ENCODE measurements at places on chromosomes 7 and 10. TPM values are rescaled to one million over a fixed set of nuclear protein-coding genes. Genes with fewer than 3 reads are reported as not detected.

Gene EGR2
- 1.0 TPM for total RNA-seq

Gene HTR5A
- total RNA-seq, result not detected

- no peaks in the 10 kb centered on the region for H3K4me1 ChIP-seq
- H3K4me3 ChIP-seq, result no peak overlapping the region
- no peak overlapping the region for H3K27ac ChIP-seq
- no peaks in the 10 kb centered on the region for H3K36me3 ChIP-seq
- no peak for DNase-seq
Observed at GRCh38 chr7:69883399-69883891, 285.2 kb downstream of the AUTS2 start.

DNA sequence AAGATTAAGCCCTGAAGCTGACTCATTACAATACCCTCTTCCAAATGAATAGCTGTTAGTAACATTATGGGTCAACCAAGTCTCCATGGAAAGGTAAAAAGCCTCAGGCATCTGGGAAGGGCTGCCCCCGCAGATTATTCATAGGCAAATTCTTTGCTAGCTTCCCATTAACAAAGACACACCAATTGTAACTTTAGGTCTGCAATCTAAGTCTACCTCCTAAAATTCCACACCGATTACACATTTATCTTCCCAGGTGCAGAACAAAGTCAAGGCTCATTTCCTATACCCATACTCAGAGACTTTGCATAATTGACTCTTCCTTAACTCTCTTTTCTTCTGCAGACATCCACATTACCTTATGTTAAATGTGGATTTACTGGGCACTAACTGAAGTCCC lies 826.3 kb upstream of the MBL2 start:
- no peaks in the 10 kb centered on the region for H3K27me3 ChIP-seq
- no peaks in the 10 kb centered on the region for H3K36me3 ChIP-seq
- H3K4me1 ChIP-seq, result peaks cover 9% of the 10 kb centered on the region

GRCh38 chr7:45585628-45586027 lies 11.5 kb downstream of the ADCY1 start:
- H3K36me3 ChIP-seq, result no peaks in the 10 kb centered on the region
- no peak for DNase-seq

Gene ANKRD30A
- not detected for total RNA-seq

Gene SKIDA1
- total RNA-seq, result 0.56 TPM

Gene ITGB8
- 25.0 TPM for total RNA-seq

- H3K36me3 ChIP-seq, result no peaks in the 10 kb centered on the region
- no peak for DNase-seq
- H3K4me1 ChIP-seq, result no peaks in the 10 kb centered on the region
- H3K27me3 ChIP-seq, result no peaks in the 10 kb centered on the region
- no peak overlapping the region for H3K4me3 ChIP-seq
- no peak overlapping the region for H3K27ac ChIP-seq
Observed at GRCh38 chr10:85847085-85847484, 519.5 kb downstream of the GRID1 start.

Gene FAM25A
- not detected for total RNA-seq

DNA sequence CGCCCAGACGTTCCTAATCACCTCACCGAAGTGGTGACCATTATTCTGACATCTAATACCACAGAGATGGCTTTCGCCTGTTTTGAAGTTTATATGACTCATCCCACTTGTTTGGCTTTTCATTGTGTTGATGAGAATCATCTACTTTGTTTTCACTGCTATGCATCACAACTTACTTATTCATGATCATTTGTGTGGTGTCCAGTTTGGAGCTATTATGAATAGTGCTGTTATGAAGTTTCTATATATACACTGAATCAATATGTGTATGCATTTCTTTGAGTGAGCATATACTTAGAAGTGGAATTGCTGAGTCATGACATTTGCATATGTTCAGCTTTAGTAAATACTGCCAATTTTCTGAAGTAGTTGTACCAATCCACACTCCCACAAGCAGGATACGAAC lies 38.6 kb upstream of the TNKS2 start:
- H3K27ac ChIP-seq, result no peak overlapping the region
- H3K36me3 ChIP-seq, result no peaks in the 10 kb centered on the region
- no peaks in the 10 kb centered on the region for H3K4me1 ChIP-seq

- no peak for DNase-seq
- no peak overlapping the region for H3K27ac ChIP-seq
Observed at GRCh38 chr10:29688230-29688661, 53.5 kb upstream of the SVIL start.

GRCh38 chr7:41886901-41887311 lies 184.0 kb upstream of the INHBA start:
- H3K27me3 ChIP-seq, result no peaks in the 10 kb centered on the region
- peaks cover 32% of the 10 kb centered on the region for H3K4me1 ChIP-seq
- H3K36me3 ChIP-seq, result no peaks in the 10 kb centered on the region
- peak; percentile 83 for DNase-seq
- peak overlapping the region; percentile 19 for H3K4me3 ChIP-seq
- no peak overlapping the region for H3K27ac ChIP-seq

DNA sequence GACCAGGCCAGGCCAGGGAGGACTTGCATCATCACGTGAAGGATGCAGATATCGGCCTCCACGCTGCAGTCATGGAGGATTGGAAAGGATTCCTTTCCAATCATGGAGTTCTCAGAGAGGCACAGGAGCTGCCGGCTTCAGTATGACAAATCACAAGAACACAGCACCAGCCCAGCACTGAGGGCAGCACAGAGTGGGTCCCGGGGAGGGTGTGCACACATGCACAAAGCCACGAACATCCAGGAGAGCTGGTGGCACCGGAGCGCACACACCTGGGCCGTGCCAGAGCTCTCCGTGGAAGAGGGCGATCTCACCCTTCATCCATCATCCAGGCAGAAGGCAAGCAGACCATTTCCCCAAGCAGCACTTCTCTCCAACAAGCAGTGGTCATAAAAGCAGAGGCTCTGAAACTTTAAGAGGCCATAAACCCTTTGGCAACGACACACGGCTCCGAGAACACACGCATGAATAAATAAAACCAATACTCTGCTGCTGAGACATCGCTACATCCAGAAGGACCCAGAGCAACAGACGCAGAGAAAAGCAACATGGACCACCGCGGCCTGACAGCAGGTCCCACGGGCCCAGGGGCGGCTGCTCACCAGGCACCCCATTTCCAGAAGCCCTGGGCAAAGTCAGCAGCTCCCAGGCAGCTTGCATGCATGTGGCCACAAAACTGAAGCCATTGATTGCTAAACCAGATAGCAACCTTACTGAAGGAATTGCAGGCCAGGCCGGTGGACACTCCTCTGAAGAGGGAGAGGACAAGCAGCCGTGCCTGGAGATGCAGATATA lies 180.8 kb downstream of the USP6NL start:
- H3K4me3 ChIP-seq, result no peak overlapping the region
- no peak for DNase-seq
- peaks cover 2% of the 10 kb centered on the region for H3K27me3 ChIP-seq
- H3K36me3 ChIP-seq, result no peaks in the 10 kb centered on the region
- H3K4me1 ChIP-seq, result no peaks in the 10 kb centered on the region

GRCh38 chr7:111980725-111981124 lies 225.5 kb downstream of the DOCK4 start:
- H3K27me3 ChIP-seq, result no peaks in the 10 kb centered on the region
- H3K27ac ChIP-seq, result no peak overlapping the region
- no peak for DNase-seq
- no peaks in the 10 kb centered on the region for H3K4me1 ChIP-seq
- H3K36me3 ChIP-seq, result peaks cover 9% of the 10 kb centered on the region

- DNase-seq, result peak; percentile 46
- H3K4me1 ChIP-seq, result peaks cover 29% of the 10 kb centered on the region
- no peaks in the 10 kb centered on the region for H3K27me3 ChIP-seq
Observed at GRCh38 chr7:818031-818699, 14.1 kb upstream of the SUN1 start.

Gene RPEL1
- not detected for total RNA-seq

DNA sequence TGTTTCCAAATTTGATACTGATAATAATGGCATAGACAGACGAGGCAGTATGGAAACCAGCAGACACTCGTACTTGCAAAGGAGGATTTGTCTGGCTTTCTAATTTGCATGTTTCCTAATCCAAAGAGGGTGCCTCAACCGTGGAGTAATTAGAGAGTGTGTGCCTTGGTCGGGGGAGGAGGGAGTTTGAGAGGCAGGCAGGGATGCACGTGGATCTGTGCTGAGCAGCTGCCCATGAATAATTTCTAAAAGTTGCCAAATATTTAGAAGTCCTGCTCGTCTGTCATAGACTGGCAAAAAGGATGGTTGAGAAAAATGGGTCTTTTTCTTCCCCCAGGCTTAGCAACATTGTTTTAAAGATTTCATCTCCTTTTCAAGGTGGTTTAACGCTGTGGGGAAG lies 69.4 kb downstream of the PTPRE start:
- H3K27ac ChIP-seq, result peak overlapping the region; percentile 84
- H3K4me3 ChIP-seq, result no peak overlapping the region
- no peak for DNase-seq
- H3K4me1 ChIP-seq, result peaks cover 23% of the 10 kb centered on the region
- H3K27me3 ChIP-seq, result no peaks in the 10 kb centered on the region
- H3K36me3 ChIP-seq, result no peaks in the 10 kb centered on the region

DNA sequence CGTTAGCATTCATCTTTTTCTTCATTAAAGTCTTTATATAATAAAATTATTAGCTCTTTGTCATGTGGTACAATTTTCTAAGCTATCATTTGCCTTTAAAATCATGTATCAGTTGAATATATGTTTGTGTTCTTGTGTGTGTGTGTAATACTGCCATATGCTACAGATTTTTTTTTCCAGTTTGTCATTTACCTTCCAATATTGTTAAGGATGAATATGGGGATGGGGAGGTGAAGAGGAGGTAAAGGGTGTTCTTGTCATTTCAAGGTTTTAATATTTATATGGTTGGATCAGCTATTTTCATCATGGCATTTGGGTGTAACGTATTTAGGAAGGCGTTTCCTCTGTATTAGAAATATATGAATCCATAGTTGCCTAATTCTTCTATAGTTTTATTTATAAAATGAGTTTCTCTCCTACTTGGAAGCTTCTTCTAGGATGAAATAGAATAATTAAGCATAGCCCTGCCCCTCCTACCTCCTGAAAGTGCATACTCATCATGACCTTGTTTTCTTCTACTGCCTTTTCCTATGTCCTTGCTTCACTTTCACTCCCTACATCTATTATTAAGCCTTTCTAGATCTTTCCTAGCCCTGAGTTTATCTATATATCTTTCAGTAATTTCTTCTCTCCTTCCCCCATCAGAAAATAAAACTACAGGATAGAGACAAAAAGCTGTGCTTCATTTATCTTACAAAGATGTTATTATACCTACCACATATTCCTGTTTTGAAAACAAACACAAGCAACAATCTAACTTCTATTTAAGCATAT lies 25.1 kb downstream of the RAB18 start:
- H3K4me1 ChIP-seq, result peaks cover 34% of the 10 kb centered on the region
- H3K27me3 ChIP-seq, result no peaks in the 10 kb centered on the region
- no peak for DNase-seq
- H3K4me3 ChIP-seq, result no peak overlapping the region
- peak overlapping the region; percentile 32 for H3K27ac ChIP-seq

Gene MSMB
- total RNA-seq, result not detected

DNA sequence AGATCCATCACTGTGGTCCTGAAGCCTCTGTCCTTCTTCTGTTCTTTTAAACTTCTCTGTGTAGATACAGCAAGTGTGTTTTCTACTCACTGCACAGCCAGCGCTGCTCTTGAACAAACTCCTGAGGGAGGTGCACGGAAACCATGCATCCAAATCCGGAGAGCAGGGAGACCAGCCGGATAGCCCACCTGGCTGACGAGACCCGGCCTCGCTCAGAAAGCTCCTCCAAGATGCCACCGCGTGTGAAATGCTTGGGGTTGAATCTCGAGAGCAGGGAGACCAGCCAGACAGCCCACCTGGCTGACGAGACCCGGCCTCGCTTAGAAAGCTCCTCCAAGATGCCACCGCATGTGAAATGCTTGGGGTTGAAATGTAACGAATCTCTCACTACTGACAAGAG lies 602.0 kb downstream of the PTPRN2 start:
- no peaks in the 10 kb centered on the region for H3K4me1 ChIP-seq
- no peak overlapping the region for H3K27ac ChIP-seq
- H3K27me3 ChIP-seq, result no peaks in the 10 kb centered on the region
- no peak overlapping the region for H3K4me3 ChIP-seq
- H3K36me3 ChIP-seq, result peaks cover 8% of the 10 kb centered on the region

Gene NXPH1
- total RNA-seq, result not detected

DNA sequence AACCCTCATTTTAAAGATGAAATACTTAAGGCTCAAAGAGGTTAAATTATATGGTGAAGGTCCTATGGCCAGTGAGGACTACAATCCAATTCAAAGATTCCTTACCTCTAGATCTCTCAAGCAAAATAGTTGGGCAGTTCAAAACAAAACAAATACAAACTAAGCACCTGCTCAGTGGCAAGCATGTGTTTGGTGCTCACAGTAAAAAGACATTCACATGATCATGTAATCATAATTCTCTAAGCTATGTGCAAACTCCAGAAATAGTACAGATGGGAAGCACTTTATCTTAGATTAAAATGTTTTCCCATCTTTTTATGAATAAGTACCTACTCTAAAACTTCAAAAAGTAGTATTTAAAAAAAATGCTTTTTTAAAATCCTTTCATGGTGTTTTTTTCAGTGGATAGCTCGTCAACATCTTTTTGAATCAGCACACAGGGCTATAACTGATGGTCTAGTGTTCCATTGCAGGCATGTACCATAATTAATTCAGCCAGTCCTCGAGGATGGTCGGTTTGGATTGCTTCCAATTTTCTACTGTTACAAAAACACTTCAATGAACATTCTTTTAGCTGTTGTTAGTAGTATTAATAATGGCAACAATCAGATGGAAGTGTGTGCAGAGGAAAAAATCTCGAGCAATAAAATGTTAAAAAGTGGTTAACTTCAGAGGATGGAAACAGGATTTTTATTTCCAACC lies 58.4 kb downstream of the CHCHD3 start:
- H3K36me3 ChIP-seq, result peaks cover 36% of the 10 kb centered on the region
- H3K4me1 ChIP-seq, result no peaks in the 10 kb centered on the region
- no peak overlapping the region for H3K4me3 ChIP-seq
- no peak for DNase-seq
- no peaks in the 10 kb centered on the region for H3K27me3 ChIP-seq
- no peak overlapping the region for H3K27ac ChIP-seq

Gene AGBL3
- 1.8 TPM for total RNA-seq

Gene WEE2
- not detected for total RNA-seq

Gene LEP
- not detected for total RNA-seq

DNA sequence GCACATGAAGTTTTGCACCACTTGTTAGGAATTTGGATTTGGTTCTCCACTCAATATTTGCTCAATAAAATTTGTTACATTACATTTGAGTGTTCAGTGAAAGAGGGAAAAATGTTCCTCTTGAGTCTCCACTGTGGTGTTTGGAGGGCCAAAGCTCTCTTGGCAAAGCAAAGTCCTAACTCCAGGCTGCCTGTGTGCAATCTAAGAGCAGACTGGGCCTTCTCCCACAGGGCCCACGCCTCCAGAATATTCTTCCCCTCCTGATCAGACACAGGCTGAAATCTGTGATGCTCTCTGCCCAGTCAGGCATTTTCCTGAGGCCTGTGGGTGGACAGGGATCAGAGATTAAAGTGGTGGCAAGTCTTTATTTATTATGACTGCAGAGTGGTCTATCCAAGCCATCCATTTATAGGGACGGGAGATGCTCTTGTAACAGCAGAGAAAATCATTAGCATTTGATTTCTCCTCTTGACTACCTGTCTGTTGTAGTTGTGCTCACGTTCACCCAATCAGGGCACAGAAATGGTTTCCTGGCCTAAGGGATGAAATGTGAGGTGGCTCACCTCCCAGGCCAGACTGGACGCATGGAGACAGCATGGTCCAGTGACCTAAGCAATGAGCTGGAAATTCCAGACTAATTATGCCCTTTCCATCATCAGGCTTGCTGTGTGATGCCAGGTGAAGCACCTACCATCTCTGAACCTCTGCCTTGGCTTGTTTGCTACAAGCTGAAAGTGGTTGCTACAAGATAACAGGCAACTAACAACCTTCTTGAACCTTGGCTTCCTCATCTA lies 147.1 kb upstream of the NRBF2 start:
- no peaks in the 10 kb centered on the region for H3K36me3 ChIP-seq
- no peak overlapping the region for H3K27ac ChIP-seq
- H3K27me3 ChIP-seq, result no peaks in the 10 kb centered on the region
